Heart right ventricle (tissue), 16 donors: ENCODE measurements at places on chromosomes 16 and 17. TPM values are rescaled to one million over a fixed set of nuclear protein-coding genes. Genes with fewer than 3 reads are reported as not detected.

DNA sequence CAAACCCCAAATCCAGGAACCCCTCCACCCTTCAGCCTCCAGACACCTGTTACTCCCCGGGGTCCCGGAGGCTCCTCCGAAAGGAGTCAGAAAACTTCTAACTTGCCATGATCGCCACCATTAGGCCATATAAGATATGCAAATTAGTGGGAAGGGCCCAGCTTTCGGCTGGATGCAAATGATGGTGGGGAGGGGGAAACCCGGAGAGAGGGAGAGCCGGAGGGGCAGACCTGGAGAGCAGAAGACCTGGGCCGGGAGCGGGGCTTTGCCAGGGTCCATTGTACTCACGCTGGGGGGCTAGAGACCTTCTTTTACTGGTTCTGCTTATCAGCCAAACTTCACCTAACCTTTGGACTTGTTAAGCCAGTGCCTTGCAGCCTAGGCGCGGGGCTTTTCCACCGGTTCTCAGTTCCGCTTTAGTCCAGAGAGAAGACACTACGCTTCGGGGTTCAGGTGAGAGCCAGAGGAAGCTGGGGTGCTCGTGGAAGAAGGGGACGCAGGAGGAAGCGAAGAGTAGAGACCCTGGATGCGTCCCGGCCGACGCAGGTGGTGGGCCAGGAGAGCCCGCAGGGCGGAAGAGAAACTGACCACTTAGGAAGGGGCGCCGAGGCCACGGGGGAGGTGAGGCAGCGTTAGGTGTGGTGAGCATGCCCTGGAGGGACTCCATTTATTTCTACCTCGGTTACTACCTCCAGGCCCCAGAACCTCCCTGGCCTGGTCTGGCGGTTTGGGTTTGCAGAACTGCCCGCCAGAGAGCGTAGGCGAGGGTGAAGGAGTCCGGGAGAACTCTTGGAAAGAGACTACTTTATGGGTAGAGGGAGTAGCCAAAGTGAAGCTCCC is at the start of gene HNF1B:
Gene HNF1B (minus strand): TSS at position 99 of the 840 bp plus-strand sequence. CDS start 175 bp downstream, outside the sequence.
- DNase-seq, result no peak

- peak; percentile 47 for DNase-seq
These were observed 55.8 kb downstream of the MYH13 start for GRCh38 chr17:10316801-10317542.

- no peak for DNase-seq
These were observed 1.6 kb downstream of the FBXL20 start for GRCh38 chr17:39399791-39400190.

DNA sequence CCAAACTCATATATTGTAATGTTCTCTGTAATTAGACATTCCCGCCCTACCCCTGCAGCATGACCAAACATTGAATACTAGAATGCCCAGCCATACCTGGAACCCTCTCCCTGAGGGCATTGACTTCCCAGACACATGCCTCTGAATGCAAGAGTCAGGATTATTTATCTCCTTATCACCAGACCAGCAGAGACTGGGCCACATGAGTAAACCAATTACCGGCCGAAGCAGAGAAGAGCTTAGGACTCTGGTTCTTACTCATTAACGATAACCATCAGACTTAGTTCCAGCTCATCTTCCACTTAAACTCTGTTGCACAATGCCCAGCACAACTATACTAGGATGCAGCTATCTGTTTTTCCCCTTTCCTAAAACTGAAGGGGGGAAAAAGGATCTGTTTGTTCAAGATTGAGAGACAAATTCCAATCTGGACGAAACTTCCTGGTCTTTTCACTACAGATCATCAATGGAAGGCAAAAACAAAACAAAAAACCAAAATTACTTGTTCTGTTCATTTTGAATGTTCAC is 88.2 kb upstream of the CORO6 start:
- no peak for DNase-seq

DNA sequence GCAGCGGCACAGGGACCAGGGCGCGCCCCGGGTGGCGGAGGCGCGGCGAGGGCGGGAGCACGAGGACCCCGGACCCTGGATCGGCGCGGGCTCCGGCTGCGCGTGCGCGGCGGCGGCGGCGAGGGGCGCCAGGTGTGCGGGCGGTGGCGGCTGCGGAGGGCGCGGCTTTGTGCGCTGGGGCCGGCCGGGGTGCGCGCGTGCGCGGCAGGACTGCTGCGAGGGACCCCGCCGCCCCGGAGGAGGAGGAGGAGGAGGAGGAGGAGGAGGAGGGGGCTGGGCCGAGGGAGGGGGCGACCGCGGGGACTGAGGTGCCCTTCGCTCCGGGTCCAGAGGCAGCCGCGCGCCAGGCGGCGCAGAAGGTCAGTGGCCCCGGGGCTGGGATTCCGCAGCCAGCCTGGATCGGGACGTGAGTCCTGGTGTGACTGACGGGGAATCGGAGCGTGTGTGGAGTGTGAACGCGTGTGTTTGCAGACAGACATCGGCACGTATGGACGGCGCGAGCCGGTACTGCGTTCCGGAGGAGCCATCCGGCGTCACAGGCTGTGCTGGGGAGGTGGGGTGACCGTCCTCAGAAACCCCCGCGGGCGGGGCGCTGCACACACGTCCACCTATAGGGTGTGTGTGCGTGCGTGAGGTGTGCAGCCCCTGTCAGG is 19.5 kb upstream of the RAP1GAP2 start:
- DNase-seq, result no peak

GRCh38 chr16:7637446-7637845 is 304.8 kb downstream of the RBFOX1 start:
- no peak for DNase-seq

The KRTAP9-3 gene
- total RNA-seq, result not detected

The ICAM2 gene
- total RNA-seq, result 37.5 TPM

The TMEM88 gene
- 14.2 TPM for total RNA-seq
